ENCODE measurements at places on chromosomes 11 and 22.

DNA sequence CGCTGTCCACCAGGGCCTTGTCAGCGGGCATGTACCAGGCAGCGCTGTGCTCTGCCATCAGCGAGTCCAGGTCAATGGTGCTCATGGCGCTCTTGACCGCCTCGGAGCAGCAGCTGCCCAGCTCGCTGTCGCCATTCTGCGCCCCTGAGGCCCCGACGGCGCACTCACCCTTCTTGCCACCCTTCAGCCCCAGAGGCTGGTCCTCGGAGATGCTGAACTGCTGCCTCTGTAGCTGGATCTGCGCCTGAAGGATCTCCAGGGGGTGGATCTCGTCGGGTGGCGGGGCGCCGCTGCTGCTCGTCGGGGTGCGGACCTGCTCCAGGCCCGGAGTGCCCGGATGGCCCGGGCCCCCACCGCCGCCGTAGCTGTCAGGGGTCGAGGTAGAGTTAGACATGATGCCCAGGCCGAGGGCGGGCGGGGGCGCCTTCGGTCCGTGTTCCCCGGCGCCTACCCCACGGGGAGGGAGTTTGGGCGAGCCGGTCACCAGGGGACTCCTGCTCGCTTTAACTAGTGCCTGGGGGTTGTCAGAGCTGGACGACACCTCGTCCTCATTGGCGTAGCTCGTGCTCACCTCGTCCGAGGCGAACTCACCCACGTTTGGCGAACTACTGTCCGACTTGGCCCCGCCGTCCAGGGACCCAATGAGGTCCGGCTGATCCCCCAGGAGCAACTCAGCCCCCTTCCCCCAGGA, 4.6 kb downstream of the MN1 start:
- peak; percentile 46 for ATAC-seq

GRCh38 chr22:19760951-19761724, 560 bp downstream of the TBX1 start:
- no peak for ATAC-seq

DNA sequence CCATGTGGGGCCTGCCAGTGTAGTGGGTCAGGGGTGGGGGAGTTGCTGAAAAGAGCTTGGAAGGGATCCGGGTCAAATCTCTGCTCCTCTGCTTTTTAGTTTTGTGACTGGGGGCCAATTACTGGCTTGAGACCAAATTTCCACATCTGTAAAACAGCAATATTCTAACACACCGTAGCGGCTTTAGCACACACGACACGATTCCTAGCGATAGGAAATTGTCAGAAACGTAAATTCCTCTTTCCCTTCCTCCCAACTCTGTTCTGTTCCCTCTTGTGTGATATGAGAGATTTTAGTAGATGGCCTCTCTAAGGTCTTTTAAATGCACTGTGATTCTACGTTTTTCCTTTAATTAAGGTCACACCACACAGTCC, 71.9 kb downstream of the MICAL2 start:
- no peak for ATAC-seq

DNA sequence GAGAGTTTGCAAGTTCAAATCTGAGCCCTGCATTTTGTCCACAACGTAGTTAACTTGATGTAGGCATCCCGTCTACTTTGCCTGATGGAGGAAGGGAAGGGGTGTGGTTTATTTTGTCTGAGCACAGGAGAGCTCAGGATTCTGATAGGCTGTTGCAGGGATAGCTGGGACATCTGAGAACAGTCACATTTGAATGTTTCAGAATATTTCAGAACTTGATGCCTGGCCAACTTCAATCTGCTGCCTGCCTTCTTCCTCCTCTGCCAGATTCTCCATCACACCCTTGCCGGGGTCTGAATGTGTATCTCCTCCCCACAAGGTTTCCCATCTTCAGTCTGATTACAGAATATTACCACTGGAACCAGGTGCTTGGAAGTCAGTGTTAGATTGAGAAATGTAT, 51.6 kb downstream of the NTM start:
- ATAC-seq = no peak

- ATAC-seq = no peak
Measured at GRCh38 chr11:23574149-23574548, 713.9 kb upstream of the CCDC179 start.

- no peak for ATAC-seq
Measured at GRCh38 chr22:28783786-28784671, 11.5 kb downstream of the CCDC117 start.

- peak; percentile 88 for ATAC-seq
Measured at GRCh38 chr11:110778343-110778742, 66.1 kb upstream of the ARHGAP20 start.

DNA sequence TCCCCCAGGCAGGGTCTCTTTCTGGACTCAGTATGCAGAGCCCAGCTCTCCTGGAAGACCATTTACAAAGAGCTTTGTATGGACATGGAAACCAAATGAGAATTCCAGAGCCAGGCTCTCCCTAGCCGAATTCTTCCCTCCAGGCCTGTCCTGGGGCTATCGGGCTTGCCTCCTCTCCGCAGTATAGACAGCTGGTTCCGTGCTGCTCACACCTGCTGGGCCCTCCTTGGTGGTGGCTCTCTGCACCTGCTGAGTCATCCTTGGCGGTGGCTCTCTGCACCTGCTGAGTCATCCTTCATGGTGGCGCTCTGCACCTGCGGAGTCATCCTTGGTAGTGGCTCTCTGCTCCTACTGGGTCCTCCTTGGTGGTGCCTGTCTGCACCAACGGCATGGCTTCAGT, 743.5 kb downstream of the BRD1 start:
- no peak for ATAC-seq

GRCh38 chr11:128715691-128716561, 22.1 kb downstream of the FLI1 start:
- no peak for ATAC-seq

Data from stimulated activated memory B cell treated with anti-CD40 and anti-IgM and Interleukin-4, amounts not matched to agents 10 μg/mL and 1 μg/mL and 100 μg/mL, for 72 hours (primary cell).